ENCODE measurements at places on chromosomes 12 and 14.
A peak's percentile ranks its signal among the peaks of the same experiment; 100 is the strongest.

DNA sequence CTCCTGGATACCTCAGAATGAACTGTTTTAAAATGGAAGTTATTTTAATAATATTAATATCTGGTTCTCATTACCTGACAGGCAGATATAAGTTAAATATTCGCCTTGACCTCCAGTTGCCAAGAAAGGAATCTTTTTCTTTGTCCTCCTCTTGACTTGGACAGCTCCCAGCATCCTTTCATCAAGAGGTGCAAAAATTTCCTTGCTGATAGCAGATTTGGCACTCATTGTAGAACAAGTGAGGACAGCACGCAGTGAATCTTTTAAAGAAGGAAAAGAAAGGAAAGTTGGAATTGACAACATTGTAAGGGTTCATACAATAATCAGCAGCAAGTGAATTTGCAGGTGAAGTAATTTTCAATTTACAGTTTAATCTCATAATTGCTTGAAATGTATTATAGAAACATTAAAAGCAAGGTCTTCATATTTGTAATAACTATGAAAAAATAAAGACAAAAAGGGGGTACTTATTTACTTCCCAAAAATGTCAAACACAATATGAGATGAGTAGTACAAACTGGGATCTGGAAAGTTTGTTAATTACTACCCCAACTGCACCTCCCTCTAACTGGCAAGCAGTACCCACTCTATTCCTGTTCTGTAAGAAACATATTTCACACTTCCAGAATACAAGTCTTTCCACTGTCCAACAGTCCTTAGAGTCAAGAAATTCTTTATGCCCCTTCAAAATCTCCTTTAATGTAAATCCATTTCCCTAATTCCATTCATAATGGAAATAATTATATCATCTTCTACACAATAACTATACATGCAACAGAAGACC is 75.2 kb downstream of the STXBP6 start:
- no peak for DNase-seq

- DNase-seq, result no peak
Measured at GRCh38 chr12:41242603-41243002, 54.5 kb downstream of the PDZRN4 start.

DNA sequence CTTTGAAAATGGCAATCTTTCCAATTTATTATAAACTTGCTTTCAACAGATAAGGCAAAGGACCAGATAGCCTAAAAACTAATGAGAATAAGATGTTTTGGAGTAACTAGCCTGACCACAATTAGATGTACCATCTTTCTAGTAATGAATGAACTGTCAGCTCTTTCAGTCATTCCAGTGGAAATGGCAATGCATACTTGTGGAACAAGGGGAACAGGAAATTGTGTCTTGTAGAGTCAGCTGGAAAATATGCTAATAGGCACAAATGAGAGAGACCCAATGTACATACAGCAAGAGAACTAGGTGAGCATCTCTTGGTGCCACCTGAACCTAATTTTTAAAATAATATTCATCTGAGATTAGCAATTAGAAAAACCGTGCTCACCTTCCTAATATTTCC is 76.1 kb upstream of the GPHB5 start:
- no peak for DNase-seq

DNA sequence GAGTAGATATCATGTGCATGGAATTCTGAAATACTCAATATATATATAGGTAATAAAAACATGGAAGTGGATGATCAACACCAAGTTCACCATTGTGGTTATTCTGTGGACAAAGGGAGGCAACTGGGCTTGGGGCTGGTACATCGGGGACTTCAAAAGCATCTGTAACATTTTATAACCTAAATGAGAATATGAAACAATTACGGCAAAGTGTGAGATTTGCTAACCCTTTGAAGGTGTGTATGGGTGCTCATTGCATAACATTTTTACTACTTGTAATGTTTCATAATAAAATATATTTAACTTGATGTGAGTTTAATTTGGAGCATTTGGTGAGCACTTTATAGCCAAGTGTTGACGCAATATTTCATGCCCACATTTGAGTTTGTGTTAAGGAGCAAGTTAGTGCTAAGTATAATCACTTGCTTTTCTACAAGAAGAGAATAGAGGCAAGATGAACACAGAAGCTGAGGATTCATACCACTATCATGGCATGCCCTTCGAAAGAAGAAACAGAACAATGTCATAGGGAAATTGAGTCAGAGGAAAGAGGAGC is 109.3 kb downstream of the NTN4 start:
- DNase-seq, result no peak

DNA sequence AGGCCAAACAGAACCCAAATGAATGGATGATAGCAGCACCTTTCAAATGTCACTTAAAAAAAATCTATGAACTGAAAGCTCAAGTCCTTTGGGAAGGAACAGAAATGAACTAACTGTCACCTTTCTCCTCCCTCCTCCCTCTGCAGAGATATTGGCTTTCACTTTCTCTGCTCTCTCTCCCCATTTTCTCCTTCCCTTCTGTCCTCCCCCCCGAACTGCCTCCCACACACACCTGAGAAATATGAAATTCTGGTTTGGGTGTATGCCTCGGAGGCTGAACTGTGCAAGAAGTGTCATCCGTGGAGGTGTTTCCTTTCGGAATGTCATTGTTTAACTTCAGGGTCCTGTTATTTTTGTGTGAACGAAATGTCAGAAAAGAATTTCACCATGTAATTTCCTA is 87.8 kb downstream of the NEDD1 start:
- no peak for DNase-seq

DNA sequence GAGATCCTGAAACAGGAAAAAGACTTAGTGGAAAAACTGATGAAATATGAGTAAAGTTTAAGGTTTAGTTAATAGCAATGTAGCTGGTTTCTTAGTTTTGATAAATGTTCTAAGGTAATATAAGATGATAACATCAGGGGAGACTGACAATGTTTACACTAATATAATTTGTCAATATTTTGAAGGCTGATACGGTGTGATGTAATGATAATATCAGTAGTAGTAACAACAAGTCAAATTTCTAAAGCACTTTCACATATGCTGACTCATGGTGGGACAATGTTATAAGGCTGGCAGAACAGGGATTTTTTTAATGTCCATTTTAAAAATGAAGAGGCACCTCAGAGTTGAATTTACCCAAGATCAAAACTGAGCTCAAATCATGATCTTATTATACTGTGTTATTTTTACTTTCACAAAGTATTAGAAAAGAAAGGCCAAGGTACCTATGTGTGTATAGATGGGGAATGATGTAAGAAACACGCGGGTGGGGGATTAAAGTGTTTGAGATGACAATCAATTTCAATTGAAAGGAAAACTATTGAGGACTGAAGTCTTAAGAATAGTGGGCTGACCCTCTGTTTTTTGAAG is 2.4 kb upstream of the FLRT2 start:
- no peak for DNase-seq

- DNase-seq, result no peak
Measured at GRCh38 chr14:56088941-56089340, 29.3 kb upstream of the PELI2 start.

- DNase-seq, result peak; percentile 46
Measured at GRCh38 chr12:132414634-132415326, 75.2 kb upstream of the FBRSL1 start.

GRCh38 chr12:58602179-58602578 is 318.1 kb downstream of the LRIG3 start:
- DNase-seq, result no peak

DNA sequence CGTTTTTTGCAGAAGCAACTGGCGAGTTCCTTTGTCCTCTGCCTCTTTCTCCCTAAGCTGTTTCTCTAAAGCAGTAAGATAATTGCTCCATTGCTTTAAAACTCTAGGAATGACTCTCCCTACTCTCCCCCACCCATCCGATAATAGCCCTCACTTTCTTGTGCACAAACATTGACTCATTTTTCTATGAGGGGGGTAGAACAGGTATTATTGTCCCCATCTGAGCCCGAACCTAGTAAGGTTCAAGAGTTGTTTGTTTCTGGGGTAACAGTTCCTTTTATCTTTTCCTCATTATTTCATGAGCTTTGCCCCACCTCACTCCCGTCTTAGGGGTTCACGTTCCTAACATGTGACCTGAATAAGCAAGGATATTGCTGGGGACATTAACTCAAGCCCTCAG is 190.6 kb downstream of the EMP1 start:
- DNase-seq, result no peak

GRCh38 chr14:34693228-34693939 is 21.0 kb downstream of the CFL2 start:
- DNase-seq, result no peak

GRCh38 chr12:63313139-63313538 is 162.1 kb upstream of the AVPR1A start:
- DNase-seq, result no peak

- peak; percentile 12 for DNase-seq
Measured at GRCh38 chr14:86038387-86039042, 508.6 kb downstream of the FLRT2 start.

GRCh38 chr12:26278666-26279065 is 83.3 kb downstream of the SSPN start:
- no peak for DNase-seq

- DNase-seq, result no peak
Measured at GRCh38 chr12:1282670-1283315, 291.8 kb downstream of the ERC1 start.

- no peak for DNase-seq
Measured at GRCh38 chr12:1091350-1091749, 100.3 kb downstream of the ERC1 start.

DNA sequence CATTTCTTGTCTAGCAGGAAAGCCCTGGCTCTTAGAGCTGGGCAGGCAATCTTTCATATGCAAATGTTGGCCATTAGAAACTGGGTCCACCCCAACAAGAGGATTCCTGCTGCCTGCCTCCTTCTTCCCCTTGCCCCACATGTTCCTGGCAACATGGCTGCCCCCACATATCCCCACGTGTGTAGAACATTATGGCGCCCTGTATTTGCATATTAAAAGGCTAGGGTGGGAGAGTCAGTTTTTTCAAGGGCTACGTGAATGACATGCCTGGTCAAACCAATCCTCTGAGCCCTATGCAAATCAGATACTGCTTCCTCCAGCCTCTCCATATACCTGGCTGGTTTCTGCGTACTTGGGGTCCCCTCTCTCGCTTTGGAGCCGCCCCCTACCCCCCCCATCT is 514.0 kb downstream of the FUT8 start:
- DNase-seq, result no peak

GRCh38 chr14:100988956-100989355 is 85.4 kb upstream of the RTL1 start:
- no peak for DNase-seq

DNA sequence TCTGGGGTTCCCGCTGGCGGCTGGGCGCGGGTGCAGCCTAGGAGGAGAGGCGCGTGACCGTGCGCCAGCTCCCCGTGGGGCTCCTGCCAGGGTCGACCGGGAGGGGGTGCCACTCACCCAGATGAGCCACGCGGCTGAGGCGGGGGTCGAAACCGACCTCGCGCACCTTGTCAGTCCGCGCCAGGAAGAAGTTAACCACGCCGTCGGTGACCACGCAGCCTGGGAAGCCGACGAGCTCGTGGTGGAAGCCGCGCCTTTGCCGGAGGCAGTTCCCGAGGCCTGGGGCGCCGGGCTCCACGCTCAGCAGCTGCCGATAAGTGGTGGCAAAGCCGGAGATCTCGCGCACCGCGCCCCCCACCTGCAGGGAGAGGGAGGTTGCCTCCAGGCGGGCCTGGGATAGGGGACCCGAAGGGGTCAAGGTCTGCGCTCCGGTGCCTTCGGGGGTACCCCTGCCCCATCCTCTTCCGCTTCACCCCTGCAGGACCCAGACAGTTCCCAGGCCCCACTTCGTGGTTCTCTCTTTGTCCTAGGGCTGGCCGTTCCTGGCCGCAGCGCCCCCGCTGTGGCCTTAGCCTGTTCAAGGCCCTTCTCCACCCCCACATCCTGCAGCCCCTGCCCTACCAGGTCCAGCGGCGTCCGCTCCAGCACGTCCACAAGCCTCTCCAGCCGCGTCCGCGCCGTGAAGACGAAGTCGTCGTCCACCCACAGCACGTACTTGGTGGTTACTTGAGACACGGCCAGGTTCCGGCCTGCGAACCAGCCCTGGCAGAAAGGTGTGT is 5.3 kb downstream of the B4GALNT1 start:
- DNase-seq, result no peak

GRCh38 chr14:53355581-53356112 is 202.5 kb upstream of the DDHD1 start:
- DNase-seq, result no peak

DNA sequence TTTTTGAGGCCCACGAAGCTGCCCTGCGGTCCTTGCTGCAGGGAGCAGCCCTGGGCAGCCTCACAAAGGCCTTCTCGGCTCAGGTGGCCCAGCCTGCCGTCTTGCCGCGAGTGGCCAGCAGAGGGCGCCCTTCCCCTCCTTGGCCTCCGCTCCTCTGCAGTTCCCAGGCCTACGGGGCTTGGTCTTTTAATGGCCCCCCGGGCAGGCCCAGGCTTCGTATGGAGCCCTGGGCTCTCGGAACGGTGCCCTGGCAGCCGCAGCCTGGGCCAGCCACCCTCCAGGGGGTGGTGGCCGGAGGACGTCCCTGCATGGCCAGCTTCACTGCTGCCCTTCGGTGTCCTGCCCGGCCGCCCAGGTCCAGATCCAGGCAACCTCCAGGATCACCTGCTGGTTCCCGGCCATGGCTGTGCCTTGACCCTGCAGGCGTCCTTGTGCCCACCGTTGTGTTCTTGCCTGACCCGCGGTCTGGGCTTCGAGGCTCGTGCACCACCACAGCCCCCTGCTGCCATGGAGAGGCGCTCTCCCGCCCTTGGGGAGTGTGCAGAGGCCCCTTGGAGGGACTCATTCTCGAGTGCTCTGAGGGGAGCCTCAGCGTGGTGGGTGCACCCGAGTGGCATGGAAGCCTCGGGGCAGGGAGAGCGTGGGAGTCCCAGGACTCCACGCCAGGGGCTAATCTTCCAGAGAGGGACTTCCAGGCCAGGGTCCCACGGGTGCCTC is 9.4 kb downstream of the ASPG start:
- DNase-seq, result peak; percentile 42

DNA sequence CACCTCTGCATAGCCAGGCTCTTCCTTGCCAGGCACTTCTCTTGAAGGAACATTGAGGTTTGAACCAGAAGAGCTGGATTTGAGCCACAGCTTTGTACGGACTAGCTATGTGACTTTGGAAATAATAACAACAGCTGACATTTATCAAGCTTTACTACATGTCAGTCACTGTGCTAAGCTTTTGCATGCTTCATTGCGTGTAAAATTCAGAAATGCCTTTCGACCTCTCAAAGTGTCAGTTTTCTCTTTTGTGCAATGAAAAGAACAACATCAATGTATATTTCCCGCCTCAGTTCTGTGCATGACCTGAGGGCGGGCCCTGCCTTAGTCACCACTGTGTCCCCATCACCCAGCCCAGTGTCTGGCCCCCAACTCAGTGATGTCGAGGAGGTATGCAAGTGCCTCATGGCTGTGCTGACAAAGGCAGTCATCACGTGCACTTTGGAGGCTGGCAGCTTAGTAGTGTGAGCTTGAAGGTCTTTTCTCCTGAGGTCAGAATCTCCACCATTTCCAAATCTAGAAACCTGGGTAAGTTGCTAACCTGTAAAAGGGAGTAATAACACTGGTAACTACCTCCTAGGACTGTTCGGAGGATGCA is 17.9 kb upstream of the AQP2 start:
- no peak for DNase-seq

GRCh38 chr12:113456199-113456598 is 15.5 kb downstream of the LHX5 start:
- DNase-seq, result no peak

GRCh38 chr12:13253966-13254760 is 57.6 kb downstream of the EMP1 start:
- DNase-seq, result no peak
